Umbilical cord (tissue), 2 donors: ENCODE measurements at places on chromosomes 1 and 21. TPM values are rescaled to one million over a fixed set of nuclear protein-coding genes. Genes with fewer than 3 reads are reported as not detected.

- DNase-seq: no peak
These were observed 578.6 kb upstream of the PBX1 start for GRCh38 chr1:163980394-163980793.

GRCh38 chr1:39657923-39658485, 13.9 kb downstream of the NT5C1A start:
- DNase-seq: peak; percentile 70

Gene MYCL
- 12.5 TPM for total RNA-seq

Gene B3GALT6
- 15.4 TPM for total RNA-seq

- peak; percentile 78 for DNase-seq
These were observed 526 bp upstream of the SLC25A24 start for GRCh38 chr1:108200687-108201051.

Gene FAM163A
- total RNA-seq: 3.6 TPM

DNA sequence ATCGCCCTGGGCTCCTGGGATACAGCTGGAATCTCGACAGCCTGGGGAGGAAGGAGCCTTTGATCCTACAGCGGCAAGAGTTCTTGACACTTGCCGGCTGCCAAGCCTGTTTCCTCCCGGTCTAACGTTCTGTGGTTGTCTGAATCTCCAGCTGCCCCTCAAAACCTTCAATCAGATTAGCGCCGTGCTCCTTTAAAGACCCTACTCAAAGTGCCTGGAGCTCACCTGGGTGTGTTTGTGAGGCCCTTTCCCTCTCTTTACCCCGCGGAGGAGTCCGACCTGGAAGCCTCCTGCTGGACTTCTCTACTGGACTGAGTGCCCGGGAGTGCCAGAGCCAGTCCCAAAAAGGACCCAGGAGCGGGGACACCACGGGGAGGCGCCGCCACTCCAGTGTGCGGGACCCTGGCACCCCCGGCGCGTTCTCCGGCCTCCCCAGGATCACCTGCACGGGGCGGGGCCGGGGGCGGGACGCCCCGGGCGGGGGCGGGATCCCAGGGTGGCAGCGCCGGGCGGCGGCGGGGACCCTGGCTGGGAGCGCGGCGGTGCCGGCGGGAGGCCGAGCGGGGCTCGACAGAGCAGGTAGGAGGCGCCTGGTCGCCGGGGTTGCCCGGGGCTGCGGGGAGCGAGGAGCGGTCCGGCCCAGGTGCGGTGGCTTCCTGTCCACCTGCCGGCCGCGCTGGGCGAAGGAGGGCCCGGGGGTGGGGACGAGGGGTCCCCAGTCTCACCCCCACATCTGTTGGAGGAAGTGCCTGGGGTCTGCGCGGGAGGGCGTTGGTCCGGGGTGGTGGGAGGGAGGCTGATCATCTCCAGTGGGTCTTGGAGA, at the start of gene NCMAP:
Gene NCMAP, plus strand, starts transcription at position 497 of the 823 bp plus-strand sequence. CDS start 39,344 bp downstream, outside the sequence.
- DNase-seq: peak; percentile 40

Gene NIT1
- total RNA-seq: 30.6 TPM

Gene TTLL7
- total RNA-seq: 92.7 TPM

- no peak for DNase-seq
These were observed 47.9 kb downstream of the LAMC1 start for GRCh38 chr1:183070923-183071618.

- DNase-seq: no peak
These were observed 3.9 kb downstream of the JTB start for GRCh38 chr1:153973525-153973924.
